ENCODE measurements at places on chromosomes 3 and 15.

- DNase-seq = no peak
Measured at GRCh38 chr3:83946049-83946448, 1012.7 kb upstream of the CADM2 start.

GRCh38 chr3:62926494-62926893, 51.3 kb upstream of the CADPS start:
- no peak for DNase-seq

DNA sequence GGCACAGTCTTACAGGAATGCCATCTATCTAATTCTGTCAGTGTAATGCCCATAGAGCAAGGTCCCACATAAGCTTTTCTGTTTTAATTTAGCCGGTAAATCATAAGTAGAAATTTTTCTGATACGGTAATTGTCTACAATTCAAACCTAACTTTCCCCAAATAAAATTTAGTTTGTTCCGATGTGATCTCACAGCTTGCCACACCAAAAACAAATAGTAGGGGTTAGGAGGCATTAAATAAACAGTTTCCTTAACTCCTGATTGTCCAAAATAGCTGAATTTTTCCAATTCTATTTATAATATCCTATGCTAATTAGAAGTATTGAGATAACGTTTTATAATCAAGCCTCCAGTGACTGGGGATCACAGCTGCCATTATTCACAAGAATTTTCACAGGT, 53.3 kb downstream of the TSC22D2 start:
- no peak for DNase-seq

DNA sequence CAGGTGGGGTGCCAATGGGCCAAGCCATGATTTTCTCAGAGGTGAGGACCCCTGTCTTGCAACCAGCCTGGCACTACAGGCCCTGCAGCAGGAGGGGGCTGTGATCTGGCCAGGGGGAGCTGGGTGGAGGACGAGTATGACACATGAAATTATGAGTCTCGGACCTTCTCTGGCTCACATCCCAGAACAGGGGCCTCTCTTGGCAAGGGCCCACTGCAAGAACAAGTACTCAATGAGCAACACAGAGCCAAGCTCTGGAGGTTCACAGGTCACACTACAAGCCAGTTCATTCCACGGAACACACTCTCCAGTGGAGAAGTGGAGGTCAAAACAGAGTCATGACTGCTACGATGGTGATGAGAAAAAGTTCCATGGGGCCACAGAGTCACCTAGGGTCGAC, 28.3 kb downstream of the CCDC32 start:
- no peak for DNase-seq

DNA sequence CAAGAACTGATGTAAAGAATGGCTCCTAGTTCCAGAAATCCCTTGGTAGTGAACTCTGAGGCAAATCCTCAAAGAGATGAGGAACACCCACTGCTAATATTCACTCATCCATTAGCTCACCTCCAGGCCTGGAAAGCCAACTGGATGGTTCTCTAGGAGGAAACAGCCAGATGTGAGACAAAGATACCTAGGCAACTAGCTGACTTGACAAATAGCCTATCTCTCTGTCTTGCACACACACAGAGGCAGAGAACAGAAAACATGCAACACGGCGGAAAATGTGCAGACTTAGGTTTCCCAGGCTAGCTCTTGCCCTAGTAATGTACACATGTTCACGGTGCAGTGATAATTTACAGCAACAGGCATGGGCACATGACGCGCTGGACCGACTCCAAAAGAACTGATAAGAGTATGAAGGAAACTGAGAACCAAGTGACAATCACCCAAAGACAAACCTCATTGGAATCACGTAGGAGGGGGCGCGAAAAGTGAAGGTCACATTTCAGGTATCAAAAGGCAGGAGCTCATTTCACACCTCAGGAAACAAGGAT, 318.1 kb downstream of the FOXP1 start:
- DNase-seq = no peak

All from activated CD8-positive, alpha-beta memory T cell treated with anti-CD3 and anti-CD28 coated beads for 4 hours (primary cell).